ENCODE measurements at places on chromosomes 6 and 20. TPM values are rescaled to one million over a fixed set of nuclear protein-coding genes. Genes with fewer than 3 reads are reported as not detected.
A peak's percentile ranks its signal among the peaks of the same experiment; 100 is the strongest.

The PRR18 gene
- total RNA-seq = 0.20 TPM

The C20orf202 gene
- 0.69 TPM for total RNA-seq

The ZNF391 gene
- total RNA-seq = 3.0 TPM

DNA sequence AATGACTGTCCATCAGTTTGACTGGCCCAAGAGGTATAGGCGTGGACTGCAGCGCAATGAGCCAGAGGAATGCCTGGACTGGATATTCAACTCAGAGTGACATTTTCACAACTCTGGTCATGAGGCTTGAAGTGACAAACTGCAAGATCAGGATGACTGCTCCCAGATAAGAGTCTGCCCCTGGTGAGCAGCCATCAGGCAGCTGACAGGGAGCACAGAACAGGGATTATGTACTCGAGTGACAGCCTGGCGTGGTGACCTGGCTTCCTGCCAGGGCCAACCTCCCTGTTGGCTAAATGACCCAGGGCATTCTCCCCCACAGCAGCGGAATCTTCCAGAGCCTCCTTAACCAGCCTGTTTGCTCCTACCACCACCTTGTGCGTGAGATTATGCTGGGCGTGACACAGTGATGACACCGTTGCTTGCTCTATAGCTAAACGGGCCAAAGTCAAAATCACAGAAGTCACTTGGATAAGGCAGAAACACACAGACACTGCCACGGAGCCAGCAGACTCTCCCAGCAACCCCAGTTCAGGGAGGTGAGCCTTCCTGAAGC, 209.1 kb upstream of the JARID2 start:
- DNase-seq = no peak

The ULBP1 gene
- 0.69 TPM for total RNA-seq

DNA sequence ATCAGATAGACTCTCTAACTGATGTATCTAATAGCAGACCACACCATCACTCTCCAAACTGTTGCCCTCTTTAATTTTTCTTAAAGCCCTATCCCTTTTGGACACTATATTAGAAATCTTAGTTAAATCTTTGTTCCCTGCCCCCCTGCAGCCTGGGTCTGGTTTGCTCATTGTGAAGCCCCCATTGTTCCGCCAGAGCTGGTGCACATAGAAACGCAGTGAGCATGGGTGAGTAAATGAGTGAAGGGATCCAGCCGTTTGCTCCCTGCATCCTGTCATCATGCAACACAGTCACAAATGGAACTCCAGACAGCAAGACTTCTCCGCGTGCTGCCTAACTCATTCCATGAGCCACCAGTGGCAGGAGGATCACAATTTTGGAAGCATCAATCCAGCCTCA, 402.5 kb downstream of the PREX1 start:
- DNase-seq = no peak

DNA sequence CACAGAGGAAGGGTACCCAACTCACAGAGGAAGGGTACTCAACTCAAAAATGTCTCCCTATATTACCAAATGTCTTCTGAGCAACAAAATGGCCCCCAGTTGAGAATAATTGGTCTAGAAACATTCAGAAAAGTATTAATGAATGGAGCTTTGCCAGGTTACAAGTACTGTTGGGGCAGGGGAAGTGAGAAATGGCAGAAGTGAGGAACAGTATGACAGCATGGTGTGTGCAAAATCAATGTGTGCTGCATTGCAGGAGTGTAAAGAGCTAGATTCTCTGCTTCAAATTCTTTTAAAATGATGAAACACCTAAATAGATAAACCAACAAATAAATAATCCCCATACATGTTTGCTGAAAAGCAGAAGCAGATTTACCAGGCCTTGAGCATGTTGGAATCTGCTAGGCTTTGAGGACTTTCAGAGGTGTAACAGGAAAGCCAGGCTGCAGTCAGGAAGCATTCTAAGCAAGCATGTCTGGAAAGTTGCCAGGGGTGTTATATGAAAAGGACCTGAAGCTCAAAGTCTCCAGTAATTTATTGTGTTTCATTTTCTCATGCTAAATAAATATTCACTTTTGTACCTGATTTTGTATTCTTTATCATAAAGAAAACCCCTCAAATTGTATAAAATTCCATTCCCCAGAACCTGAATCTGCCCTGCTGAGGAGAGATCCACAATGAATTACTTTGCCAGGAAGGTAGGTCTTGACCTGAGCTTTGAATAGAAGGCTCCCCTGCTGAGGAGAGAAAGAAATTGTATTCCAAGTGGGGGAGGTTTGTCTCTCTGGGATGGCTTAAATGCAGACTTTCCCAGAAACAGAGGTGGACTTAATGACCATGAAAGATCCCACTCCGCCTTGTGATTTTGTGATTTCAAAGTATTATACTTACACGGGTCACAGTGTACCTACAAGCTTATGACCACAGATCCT, 265.0 kb upstream of the MARCKS start:
- no peak for DNase-seq

The SLPI gene
- 52.0 TPM for total RNA-seq

The HLA-C gene
- 25.7 TPM for total RNA-seq

DNA sequence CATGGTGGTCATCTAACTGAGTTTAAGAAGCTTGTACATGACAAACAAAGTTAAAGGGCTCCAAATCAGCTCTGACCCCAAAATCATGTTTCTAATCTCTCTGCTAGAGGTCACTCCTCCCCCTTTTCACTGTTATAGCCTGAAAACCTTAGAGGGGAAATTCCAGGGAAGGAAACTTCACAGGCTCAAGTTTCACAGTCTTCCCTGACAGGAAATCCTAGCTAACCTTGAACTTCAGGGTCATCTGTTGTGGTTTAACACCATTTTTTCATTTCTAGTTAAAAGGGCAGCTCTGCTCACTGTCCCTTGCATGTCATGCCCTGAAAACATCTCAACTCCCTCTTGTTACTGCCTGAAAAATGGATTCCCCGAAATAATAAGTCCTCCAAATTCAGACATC, 104.4 kb upstream of the BMP2 start:
- no peak for DNase-seq

The EYS gene
- total RNA-seq = 0.69 TPM

GRCh38 chr20:36773597-36774390, at the start of gene DSN1:
TSS of gene DSN1 (minus strand) at chr20:36773763. CDS start at chr20:36771458, 2,305 bp downstream.
- DNase-seq = peak; percentile 96

GRCh38 chr6:15436451-15436850, 190.6 kb downstream of the JARID2 start:
- DNase-seq = no peak

DNA sequence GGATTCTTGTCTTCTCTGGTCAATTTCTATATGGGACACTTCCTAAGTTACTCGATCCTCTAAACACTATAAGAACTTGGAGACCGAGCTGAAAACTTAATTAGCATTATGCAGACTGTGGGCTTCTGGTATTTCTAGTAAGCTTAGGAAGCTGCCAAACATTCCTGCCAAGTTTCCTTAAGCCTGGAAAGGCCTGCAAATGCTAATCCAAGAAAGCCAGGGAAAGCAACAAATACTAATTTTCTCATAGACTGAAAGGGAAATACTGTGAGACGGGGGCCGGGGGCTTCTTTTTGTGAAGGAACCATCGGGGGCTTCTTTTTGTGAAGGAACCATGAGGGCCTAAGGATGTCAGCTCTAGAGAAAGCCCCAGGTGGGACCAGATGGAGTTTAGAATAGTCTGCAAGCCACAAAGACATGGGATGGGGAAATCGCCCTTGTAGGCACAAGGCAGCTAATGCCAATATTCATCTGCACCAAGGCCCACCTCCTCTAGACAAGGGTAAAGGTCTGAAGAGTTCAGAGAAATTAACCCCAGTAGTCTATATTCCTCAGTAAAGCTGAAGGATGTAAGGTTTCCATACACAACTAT, 332.4 kb upstream of the PRDM1 start:
- DNase-seq = peak; percentile 78

The MUC21 gene
- total RNA-seq = not detected

DNA sequence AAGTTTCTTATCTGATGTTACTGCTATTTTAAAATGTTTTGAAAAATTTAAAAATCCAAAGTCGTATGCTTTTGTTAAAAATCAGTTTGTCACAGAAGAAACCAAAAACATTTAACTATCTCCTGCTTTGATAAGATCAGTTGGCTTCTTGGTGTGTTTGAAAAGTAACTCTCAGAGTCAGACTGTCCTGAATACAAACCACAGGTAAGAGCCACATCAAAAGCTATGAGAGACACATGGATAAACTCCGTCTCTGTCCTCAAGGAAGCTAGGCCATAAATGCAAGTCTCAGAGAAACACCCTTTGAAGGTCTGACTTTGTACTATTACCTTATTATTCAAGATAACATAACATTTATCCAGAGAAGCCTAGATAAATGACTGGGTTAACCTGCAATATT, 7.7 kb downstream of the HBS1L start:
- no peak for DNase-seq

DNA sequence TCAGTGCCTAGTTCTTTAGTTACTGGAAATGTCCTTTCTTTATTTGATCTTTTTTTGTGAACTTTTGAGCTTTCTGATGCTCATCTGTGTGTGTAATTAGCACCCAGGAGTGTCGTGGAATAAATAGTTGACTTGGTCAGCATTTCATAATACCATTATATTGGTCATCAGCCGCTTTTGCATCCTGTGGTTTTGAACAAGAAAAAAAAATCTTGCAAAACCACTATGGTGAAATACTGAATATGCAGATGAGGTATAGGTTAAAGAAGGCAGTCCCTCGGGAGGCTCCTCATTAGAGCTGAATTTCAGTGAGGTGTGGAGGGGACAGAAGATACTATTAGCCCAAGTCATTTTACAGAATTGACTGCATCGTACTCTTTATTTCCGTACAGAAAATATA, 90.1 kb downstream of the FOXO3 start:
- no peak for DNase-seq

DNA sequence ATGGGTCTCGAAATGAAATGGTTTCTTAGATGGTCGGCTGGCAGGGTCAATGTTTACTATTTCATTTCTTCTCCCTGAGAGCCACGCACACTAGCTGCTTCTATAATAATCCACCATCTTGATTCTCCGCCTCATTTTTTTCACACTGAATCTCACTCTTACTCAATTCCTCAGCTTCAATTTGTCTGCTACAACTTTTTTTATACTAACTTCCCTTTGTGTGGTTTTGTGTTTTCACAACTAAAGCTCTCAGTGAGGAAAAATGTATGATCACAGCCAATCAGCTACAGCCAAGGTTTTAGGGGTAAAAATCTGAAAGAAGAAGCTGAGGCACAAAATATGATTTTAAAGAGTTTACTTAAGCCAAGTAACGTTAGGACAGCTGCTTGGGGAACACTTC, 1309.4 kb downstream of the EPHA7 start:
- DNase-seq = no peak

DNA sequence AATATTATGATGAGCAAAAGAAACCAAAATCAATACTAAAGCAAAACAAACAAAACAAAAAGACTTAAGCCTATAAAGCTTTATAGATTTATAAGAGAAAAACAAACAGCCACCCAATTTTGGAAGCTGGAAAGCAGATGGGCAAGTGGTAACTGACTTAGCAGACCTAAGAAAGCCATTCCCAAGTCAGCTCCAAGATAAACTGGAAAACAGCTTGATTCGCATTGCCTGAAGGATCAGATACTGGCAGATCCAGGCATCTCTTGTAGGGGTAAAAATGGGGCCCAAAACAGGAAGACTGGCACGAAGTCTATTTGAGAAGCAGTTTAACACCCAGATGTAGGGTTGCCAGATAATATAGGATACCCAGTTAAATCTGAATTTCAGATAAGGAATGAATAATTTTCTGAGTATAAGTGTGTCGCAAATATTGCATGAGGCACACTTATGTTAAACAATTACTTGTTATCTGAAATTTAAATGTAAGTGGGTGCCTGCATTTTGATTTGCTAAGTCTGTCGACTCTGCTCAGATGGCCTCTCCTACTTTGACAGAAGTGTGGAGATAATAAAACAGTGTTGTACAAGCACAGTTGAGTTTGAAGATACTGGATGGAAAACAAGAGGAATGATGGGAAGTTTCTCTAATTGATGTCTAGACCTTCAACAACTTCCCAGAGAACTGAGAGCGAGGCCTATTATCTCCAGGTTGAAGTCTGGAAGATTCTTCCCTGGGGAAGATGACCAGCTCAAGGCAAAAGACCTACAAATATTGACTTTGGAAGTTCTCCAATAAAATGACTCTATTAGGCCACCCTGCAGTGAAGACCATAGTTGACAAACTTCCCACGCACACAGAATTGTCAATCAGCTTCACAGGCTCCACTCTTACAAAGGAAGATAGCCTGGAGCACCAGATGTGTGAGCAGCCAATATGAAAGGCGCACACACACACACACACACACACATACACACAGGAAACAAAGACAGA, 113.4 kb downstream of the FAM50B start:
- DNase-seq = no peak

The TREML2 gene
- total RNA-seq = 0.39 TPM

- peak; percentile 56 for DNase-seq
Observed at GRCh38 chr6:112086744-112087135, 542 bp downstream of the TUBE1 start.

The TNF gene
- 1.9 TPM for total RNA-seq

DNA sequence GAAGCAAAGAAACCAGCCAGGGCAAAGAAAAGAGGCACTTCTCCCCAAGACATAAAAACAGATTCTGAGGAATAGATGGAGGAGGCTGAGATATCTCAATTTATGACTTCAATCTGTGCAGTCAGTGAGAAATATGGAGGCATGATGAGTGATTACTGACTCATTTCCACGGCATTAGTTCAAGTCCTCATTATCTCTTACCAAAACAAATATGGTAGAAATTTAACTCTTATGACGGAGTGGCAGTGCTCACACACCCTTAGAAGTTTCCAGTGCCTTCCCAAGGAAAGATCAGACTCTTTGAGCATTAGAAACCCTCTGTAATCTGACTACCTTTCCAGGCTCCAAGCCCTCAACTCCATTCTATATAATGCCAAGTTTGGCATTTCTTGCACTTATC, 364.1 kb downstream of the ARHGAP18 start:
- no peak for DNase-seq

The CD40 gene
- total RNA-seq = 4.1 TPM

The BMP6 gene
- total RNA-seq = 3.7 TPM

The OOEP gene
- not detected for total RNA-seq

DNA sequence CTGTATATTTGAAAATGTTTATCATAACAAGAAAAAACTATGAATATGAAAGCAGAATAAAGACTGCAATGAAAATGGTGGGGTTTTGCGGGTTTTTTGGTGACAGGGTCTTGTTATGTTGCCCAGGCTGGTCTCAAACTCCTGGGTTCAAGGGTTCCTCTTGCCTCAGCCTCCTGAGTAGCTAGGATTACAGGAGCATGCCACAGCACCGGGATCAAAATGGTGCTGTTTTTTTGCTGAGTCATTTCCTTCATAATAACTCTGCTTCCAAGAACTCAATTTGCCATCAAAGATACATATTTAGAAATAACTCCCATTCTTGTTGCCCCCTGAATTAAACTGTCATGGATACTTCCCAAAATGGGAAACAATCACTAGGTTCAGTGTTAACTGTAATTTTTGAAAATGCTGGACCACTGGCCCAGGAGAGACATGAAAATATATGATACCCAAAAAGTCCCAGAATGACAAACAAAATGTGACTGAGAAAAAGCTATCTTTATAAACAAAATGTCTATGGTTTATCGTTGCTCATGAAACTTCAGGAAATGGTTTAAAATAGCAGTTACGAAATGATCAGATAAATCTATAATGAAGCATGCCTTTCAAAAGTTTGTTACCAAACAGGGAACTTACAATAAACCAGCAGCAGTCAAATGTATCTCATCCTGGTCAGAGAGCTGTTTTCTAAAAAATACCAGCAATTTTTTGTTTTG, 32.2 kb downstream of the ILRUN start:
- DNase-seq = no peak

- DNase-seq = no peak
Observed at GRCh38 chr20:59645271-59645670, 40.9 kb downstream of the PHACTR3 start.

The CDH26 gene
- total RNA-seq = 6.5 TPM

All from skin of body (tissue), 3 donors.